ENCODE measurements at places on chromosomes 4 and X.

- no peak for DNase-seq
These were observed 616.3 kb upstream of the ATOH1 start for GRCh38 chr4:93212250-93212649.

DNA sequence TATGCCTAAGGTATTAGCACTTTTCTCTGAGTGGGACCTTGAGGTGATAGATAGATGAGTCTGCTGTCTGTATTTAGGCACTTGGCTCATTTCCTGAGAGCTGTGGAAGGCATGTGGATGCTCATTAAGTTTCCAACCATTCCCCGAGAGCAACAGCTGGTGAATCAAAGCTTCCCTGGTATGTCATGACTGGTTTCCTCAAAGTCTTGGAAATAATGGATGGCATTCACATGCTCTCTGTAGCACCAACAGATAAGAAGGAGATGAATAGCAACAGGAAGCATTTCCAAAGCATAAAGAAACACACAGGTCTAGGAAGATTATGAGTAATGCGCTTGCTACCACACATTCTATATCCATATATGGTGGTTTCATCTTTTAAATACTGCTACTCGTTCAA lies 118.3 kb upstream of the ETNPPL start:
- no peak for DNase-seq

DNA sequence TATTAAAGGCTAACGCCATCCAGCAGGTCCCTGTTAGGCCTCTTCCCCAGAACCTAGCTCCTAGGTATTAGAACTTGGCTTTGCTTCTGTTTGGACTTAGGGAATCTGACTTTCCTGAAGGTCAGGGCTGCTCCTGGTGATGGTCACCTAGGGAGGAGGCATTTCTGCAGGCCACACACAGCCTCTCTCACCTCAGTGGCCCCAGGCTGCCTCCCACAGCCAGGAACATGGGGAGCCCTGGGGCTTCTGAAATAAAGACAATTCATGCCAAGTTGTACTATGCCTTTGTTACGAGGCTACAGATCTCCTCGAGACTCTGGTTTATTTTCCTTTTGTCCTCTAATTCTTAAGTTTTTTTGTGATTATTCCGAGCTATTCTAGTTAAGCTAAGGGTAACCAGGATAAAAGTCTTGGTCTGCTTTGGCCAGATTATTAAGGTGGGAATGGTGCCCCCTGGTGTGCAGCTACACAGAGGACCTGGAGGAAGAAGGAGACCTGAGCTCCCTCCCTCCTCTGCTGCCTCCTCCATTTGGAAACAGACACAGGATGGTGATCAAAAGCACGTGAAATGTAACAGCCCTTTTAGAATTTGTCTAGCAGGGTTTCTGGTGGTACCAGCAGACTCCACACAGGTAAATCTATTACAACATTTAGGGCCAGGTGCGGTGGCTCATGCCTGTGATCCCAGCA lies 131.0 kb downstream of the DCLK2 start:
- DNase-seq: peak; percentile 4

DNA sequence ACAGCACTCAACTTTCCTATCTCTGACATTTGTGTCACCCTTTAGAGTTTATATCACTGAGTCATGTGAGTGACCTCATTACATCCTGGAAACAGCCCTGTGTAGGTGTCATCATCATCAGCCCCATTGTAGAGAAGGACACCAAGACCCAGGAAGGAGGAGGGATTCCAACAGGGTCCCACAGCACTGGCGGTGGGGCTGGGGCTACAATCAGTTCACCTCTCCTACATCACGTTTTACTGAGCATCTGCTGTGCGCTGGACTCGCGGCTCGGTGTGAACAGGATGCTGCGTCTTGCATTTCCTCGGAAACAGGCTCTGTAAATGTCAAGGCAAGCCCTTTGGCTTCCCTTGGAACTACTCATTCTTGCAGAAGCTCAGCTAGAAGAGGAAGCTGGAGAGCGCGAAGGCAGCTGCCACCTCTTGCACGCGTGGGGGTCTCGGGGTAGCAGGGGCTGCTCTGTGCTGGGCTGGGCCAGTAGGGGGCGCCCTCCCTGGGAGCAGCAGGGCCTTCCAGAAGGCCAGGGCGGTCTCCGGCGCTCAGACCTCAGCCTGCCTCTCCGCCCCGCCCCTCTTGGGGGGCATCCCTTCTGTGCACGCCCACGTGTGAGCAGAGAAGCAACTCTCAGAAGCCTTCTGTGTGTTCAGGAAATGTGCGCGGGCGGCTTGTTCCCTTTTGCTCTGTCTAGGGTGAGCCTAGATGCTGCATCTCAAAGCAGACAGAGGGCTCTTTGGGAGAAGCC lies 29.0 kb downstream of the REELD1 start:
- peak; percentile 20 for DNase-seq

DNA sequence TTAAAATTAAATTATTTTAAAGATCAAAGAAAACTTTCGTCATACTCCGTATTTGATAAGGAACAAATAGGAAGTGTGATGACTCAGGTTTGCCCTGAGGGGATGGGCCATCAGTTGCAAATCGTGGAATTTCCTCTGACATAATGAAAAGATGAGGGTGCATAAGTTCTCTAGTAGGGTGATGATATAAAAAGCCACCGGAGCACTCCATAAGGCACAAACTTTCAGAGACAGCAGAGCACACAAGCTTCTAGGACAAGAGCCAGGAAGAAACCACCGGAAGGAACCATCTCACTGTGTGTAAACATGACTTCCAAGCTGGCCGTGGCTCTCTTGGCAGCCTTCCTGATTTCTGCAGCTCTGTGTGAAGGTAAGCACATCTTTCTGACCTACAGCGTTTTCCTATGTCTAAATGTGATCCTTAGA lies at the start of gene CXCL8:
CXCL8 (plus strand) TSS at position 217 of the 426 bp plus-strand sequence; CDS start at position 307, 90 bp downstream.
- peak; percentile 8 for DNase-seq

DNA sequence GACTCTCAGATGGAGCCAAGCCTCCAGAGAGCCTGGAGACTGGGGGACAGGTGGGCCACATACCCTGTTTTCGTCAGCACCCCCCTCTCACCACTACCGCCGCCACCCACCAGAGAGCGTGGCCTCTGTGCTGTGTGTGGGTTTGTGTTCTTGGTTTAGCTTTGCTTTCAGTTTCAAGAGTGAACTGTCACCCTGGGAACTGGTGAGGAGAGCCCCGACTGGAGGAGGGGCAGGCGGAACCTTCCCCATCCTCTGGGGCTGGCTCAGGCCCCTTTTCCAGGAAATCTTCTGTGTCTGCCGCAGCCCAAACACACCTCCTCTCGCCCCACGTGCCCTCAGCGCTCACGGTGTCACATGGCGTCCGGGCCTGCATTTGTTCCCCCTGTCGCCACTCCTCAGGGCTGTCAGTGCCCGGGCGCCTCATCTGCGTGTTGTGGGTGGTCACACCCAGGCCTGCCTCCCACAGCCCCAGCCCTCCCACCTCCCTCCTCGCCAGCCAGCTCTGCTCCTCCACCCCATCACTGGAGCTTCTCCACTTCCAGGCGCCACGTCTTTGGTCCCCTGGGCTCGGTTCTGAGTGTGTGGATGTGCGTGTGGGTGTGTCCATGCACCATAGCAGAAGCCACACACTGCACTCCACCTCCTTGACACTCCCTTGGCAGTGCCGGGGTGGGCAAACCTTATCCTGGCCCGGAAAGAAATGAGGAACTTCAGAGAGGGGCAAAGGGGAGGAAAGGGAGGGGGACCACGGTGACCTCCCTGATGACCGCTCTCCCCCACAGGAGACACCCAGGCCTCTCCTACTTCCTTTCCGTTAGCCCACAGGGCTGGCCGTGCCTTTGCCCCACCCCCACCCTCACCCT lies 27.8 kb downstream of the ELF4 start:
- DNase-seq: peak; percentile 81

GRCh38 chrX:11053351-11053750 lies 57.8 kb upstream of the HCCS start:
- no peak for DNase-seq

DNA sequence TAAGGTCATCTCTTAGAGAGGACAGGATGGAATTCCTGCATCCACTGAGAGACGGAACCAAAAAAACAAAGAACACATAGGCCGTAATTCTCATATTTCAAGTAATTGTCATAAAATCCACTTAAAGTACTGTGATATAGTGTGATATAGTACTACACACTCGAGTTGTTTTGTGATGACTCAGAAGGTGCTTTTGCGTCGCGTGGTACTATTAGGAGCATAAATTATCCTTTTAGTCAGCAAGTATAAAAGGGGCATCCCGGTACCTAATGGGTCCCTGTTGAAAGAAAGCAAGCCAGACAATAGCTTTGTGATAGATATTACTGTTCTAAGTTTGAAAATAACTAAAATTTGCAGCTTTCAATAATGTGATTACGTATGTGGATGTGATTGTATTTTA lies 55.3 kb downstream of the GPR143 start:
- DNase-seq: no peak

DNA sequence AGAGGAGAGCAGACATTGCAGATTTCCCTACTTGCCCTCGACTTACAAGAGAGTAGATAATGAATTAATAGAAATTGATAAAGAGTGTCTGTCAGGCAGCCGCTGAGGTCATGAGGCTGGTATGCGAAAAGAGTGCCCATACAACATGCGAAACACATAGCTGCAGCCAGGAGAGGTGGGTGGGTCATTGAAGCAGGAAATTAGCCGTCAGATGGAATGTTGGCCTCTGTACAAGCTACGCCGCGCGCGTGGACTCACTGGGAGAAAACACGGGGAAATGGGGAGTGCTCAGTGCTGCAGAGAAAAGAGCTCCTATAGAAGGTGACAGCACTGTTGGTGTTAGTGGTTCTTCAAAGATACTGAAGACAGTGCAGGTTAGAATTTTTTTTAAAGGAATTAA lies 125.1 kb downstream of the RAPGEF2 start:
- no peak for DNase-seq

GRCh38 chr4:7462509-7462971 lies 27.8 kb upstream of the PSAPL1 start:
- no peak for DNase-seq

DNA sequence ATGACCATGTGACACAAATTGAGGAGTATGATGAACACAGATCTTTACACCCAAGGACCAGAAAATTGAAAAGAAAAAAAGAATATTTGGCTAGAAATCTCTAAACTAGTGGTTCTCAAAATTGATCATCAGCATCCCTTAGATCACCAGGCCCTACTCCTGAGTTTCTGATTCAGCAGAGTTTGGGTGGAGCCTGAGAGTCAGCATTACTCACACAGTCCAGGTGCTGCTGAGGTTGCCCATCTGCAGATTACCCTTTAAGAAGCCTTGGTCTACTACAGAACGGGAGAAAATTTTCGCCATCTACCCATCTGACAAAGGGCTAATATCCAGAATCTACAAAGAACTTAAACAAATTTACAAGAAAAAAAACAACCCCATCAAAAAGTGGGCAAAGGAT lies 182.8 kb downstream of the MOSPD2 start:
- DNase-seq: no peak

- DNase-seq: no peak
These were observed 6.6 kb upstream of the AVPR2 start for GRCh38 chrX:153897899-153898298.

DNA sequence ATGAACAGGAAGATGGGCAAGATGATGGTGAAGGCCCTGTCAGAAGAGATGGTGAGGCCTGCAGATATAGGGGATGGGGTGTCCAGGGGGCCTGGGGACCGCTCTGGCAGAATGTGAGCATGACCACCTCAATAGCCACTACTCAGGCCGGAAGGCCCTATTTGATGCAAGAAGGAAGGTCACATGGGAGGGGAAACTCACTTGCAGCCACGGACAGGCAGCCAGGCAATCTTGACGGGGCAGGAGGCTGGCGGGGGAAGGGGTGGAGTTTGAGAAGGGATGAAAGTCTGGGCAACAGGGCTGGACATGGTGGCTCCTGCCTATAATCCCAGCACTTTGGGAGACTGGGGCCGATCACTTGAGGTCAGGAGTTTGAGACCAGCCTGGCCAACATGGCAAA lies 8.8 kb downstream of the SASH3 start:
- DNase-seq: no peak

- DNase-seq: no peak
These were observed 28.3 kb upstream of the CFAP299 start for GRCh38 chr4:80307183-80307735.

DNA sequence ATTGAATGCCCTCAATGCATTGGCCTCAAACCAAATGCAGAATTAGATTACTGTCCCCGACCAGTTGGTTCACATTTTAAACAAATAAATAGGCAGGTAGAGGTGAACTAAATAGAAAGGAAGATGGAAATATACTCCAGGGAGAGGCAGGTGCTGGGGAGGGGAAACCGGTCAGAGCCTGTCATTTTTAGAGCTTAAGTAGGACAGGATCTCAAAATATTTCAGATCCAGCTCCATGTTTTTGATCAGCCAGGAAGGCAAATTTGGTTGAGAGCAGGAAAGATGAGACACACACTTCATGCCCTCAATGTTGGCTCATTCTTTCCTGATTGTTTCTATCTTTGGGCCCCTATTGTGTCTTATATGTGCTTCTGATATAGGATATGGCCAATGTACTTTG lies 206.7 kb downstream of the SHROOM3 start:
- DNase-seq: no peak

DNA sequence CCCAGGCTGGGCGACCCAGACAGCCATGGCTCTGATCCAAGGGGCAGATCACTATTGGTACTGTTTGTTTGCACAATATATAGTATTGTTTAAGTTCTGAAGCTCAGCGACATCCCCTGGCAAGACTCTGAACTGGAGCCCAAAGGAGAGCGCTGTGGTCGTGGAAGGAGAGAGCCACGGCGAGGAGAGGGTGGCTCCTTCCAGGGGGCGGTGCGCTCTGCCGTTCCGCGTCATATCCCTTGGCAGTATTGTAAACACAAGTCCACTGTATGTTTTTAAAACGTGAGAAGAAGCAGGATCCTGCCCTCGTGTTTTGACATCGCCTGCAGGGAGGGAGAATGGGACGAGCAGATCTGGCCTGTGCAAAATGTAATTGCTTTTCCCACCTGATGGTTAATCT lies 185.5 kb downstream of the RAB28 start:
- DNase-seq: no peak

GRCh38 chr4:180695851-180696250 lies 1547.4 kb upstream of the TENM3 start:
- no peak for DNase-seq
